ENCODE measurements at places on chromosomes 3 and 15. TPM values are rescaled to one million over a fixed set of nuclear protein-coding genes. Genes with fewer than 3 reads are reported as not detected.

Gene TRH
- total RNA-seq: 1.7 TPM

Gene GOLGA8N
- total RNA-seq: not detected

Gene TMEM45A
- total RNA-seq: 0.61 TPM

Gene CEMIP
- 0.25 TPM for total RNA-seq

Gene PRICKLE2
- 18.9 TPM for total RNA-seq

DNA sequence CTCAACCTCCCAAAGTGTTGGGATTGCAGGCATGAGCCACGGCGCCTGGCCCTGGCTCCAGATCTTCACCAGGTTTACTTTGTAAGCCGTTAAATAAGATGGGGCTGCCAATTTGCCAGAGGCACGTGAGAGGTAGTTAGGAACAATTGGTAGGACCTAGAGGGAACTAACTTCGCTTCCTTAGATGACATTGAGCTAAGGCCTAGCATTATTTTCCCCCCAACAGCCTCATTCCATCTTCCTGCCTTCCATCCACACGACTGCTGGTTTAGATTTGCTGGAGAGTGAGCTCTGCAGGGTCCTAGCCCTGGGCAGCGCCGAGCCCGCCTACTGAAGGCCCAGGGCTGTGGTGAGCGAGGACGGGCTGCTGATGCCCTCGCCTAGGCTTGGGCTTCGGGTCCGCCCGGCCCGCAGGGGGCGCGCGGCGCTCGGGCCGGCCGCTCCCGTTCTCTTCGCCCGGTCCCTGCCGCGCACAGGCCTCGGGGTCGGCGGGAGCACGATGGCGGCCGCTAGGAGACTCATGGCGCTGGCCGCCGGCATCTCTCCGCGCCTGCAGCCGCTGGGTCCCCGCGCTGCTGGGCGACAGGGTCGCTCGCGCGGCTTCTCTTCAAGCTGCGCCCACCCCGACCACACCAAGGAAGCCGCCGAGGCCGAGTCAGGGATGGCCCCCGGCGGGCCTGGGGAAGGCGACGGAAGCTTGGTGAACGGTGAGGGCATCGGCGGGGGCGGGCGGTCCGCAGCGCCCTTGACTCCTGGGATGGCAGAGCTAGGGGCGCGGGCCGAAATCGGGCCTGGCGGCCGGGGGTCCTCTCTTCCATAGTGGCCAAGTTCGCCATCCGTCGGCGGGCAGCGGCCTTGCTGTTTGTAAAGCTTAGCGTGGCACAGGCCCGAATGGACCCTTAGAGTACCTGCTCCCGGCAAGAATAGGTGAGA is 21.9 kb downstream of the DHX30 start:
- no peaks in the 10 kb centered on the region for H3K27me3 ChIP-seq
- peak overlapping the region; percentile 94 for H3K4me3 ChIP-seq
- peak; percentile 88 for DNase-seq

DNA sequence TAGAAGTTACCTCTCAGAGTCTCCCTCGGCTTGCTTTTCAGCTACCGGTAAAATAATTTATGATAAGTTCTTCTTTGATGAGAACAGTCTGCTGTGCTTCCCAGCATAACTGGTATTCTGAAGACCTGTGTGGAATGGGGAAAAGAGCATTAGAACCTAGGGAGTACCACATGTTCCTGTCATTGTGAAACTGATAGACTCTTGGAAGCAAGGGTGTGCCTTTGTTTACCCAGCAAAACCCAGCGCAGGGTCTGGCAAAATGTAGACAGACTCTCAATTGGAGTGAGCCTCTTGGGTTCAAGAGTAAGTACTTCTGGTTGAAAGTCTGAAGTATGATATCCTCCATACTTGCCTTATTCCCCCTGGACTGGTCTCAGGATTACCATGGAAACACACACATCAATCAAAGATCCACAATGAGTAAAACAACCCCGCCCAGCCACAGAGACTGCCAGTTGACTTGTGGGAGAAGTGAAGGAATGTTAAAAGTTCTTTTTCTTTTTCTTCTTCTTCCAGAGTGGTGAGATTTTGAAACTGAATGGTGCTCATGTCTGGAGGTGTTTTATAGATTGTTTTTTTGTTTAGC is 652.4 kb upstream of the NAALADL2 start:
- no peak overlapping the region for H3K4me3 ChIP-seq
- H3K27ac ChIP-seq: no peak overlapping the region
- no peaks in the 10 kb centered on the region for H3K27me3 ChIP-seq
- no peaks in the 10 kb centered on the region for H3K36me3 ChIP-seq
- H3K4me1 ChIP-seq: peaks cover 1% of the 10 kb centered on the region

DNA sequence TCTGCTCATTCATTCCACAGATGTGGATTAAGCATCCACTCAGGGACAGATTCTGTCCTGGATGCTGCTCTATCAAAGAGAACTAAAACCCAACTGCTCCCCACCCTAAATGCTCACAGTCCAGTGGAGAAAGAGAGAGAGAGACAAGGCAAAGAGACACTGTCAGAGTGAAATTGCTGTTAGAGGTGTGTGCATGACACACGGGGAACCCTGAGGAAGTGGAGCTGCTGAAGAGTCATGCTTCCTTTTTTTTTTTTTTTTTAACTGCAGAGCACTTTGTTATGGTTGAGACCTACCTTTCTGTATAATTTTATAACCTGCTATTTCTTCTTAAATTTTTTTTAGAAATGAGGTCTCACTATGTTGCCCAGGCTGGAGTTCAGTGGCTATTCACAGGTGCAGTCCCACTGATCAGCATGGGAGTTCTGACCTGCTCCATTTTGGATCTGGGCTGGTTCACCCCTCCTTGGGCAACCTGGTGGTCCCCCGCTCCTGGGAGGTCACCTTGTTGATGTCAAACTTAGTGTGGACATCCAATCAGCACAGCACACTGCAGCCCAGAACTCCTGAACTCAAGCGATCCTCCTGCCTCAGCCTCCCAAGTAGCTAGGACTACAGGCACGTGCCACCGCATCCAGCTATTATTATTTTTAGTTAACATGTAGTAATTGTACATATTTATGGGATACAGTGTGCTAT is 18.2 kb upstream of the PSTPIP1 start:
- peaks cover 14% of the 10 kb centered on the region for H3K36me3 ChIP-seq
- H3K27ac ChIP-seq: no peak overlapping the region
- H3K4me1 ChIP-seq: no peaks in the 10 kb centered on the region
- H3K4me3 ChIP-seq: no peak overlapping the region
- peaks cover 3% of the 10 kb centered on the region for H3K27me3 ChIP-seq

GRCh38 chr3:131907796-131908195 is 127.0 kb downstream of the CPNE4 start:
- no peaks in the 10 kb centered on the region for H3K36me3 ChIP-seq
- no peak for DNase-seq
- H3K4me1 ChIP-seq: no peaks in the 10 kb centered on the region
- no peak overlapping the region for H3K4me3 ChIP-seq
- peaks cover 2% of the 10 kb centered on the region for H3K27me3 ChIP-seq

DNA sequence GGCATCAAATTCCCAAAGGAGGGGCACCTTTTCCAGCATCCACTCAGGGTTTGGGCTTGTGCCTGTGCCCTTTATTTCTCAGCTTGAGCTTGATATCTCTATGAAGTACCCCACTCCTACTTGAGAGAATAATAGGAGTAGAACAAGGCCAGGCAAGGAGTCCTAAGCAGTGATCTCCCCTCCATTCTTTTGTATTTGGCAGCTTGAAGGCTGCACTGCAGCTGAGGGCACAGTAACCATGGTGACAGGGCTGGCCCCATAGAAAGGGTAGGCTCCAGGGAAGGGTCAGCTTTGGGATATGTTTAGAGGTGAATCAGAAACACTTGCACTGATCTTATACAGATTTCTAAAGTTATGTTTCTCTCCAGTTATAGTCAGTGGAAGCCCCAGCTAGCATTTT is 145.4 kb upstream of the SLC24A5 start:
- no peak overlapping the region for H3K27ac ChIP-seq
- H3K36me3 ChIP-seq: no peaks in the 10 kb centered on the region
- DNase-seq: peak; percentile 20
- no peaks in the 10 kb centered on the region for H3K27me3 ChIP-seq
- no peak overlapping the region for H3K4me3 ChIP-seq

DNA sequence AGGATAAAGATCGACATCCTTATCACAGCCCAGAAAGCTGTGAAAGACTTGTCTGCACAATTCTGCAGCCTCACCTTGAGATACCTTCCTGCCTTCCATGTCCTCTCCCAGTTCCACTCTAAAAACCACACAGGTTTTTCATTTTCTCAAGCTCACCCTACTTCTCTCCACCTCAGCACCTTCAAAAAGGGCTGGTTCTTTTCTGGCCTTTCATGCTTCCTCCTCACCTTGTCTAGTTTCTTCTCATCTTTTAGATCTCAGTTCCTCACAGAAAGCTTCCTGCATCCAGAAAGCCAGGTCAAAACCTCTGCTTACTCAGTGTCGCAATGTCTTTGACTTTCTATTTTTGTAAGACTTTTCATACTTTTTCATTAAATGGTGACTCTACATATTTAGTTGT is 140.2 kb upstream of the STT3B start:
- no peak for DNase-seq
- H3K27ac ChIP-seq: no peak overlapping the region
- peaks cover 3% of the 10 kb centered on the region for H3K4me1 ChIP-seq
- H3K36me3 ChIP-seq: peaks cover 1% of the 10 kb centered on the region
- no peak overlapping the region for H3K4me3 ChIP-seq

GRCh38 chr15:66885281-66885915 is 180.0 kb upstream of the SMAD3 start:
- H3K27me3 ChIP-seq: peaks cover 8% of the 10 kb centered on the region
- H3K27ac ChIP-seq: no peak overlapping the region
- H3K36me3 ChIP-seq: no peaks in the 10 kb centered on the region
- peaks cover 3% of the 10 kb centered on the region for H3K4me1 ChIP-seq

DNA sequence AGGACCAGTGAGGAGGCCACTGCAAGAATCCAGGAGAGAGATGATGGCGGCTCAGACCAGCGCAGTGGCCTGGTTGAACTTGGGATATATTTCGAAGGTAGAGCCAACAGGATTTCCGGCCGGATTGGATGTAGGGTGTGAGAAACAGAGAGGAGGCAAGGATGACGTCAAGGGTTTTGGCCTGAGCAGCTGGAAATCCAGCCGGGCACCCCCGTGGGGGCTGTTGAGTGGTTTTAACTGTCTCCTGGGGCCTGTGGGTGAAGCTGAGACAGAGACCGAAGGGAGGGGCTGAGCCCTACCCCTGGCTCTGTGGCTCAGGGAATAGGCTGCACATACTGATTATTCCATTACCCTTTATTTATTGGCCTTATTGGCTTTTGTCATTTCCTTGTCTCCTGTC is 45.7 kb downstream of the EXOG start:
- H3K4me1 ChIP-seq: peaks cover 8% of the 10 kb centered on the region
- H3K36me3 ChIP-seq: no peaks in the 10 kb centered on the region

DNA sequence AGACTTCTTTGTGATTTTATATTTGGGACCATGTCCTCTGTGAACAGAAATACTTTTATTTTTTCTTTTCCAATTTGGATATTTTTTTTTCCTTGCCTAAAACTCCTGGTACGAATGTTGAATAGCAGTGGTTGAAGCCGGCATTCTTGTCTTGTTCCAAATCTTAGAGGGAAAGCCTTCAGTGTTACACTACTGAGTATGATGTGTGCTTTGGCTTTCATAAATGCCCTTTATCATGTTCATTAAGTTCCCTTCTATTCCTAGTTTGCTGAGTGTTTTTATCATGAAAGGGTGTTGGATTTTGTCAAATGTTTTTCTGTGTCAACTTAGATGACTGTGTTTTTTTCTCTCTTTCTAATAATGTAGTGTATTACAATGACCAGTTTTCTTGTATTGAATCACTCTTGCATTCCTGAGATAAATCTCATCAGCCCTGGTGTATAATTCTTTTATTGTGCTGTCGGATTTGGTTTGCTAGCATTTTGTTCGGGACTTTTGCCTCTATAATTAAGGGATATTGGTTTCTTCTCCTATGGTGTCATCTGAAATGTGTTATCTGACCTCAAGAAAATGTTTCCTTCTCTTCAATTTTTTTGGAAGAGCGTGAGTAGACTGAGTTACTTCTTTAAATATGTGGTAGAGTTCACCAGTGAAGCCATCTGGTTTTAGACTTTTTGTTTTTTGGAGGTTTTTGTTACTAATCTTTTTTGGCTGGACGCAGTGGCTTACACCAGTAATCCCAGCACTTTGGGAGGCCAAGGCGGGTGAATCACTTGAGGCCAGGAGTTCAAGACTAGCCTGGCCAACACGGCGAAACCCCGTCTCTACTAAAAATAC is 33.3 kb downstream of the MAP1A start:
- no peak for DNase-seq
- H3K27ac ChIP-seq: no peak overlapping the region
- no peaks in the 10 kb centered on the region for H3K4me1 ChIP-seq
- H3K4me3 ChIP-seq: no peak overlapping the region
- H3K36me3 ChIP-seq: peaks cover 10% of the 10 kb centered on the region
- no peaks in the 10 kb centered on the region for H3K27me3 ChIP-seq

DNA sequence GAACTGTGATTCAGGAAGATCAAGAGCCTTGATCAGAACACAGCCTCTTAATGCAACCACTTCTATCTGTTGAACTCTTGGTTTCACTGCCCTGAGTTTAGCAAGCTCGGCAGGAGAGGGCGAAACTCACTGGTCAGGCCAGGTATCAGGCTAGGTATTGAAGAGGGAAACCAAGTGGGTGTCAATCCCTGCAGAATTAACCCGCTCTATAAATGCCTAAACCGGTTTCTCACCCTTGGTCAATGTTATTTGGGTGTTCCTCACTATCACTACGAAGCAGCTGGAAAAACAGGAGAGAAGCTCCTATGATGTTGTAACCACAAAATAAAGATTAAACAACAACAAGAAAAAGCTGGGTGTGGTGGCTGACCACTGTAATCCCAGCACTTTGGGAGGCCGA is 23.9 kb downstream of the LIPH start:
- H3K4me1 ChIP-seq: no peaks in the 10 kb centered on the region
- H3K4me3 ChIP-seq: no peak overlapping the region
- H3K36me3 ChIP-seq: no peaks in the 10 kb centered on the region
- H3K27ac ChIP-seq: no peak overlapping the region
- H3K27me3 ChIP-seq: no peaks in the 10 kb centered on the region
- no peak for DNase-seq

- no peak overlapping the region for H3K27ac ChIP-seq
- H3K4me3 ChIP-seq: no peak overlapping the region
- no peaks in the 10 kb centered on the region for H3K36me3 ChIP-seq
- no peaks in the 10 kb centered on the region for H3K27me3 ChIP-seq
- DNase-seq: no peak
- peaks cover 3% of the 10 kb centered on the region for H3K4me1 ChIP-seq
Measured at GRCh38 chr3:188689101-188689574, 482.6 kb upstream of the TPRG1 start.

GRCh38 chr3:9324944-9325343 is 37.9 kb upstream of the THUMPD3 start:
- H3K27me3 ChIP-seq: no peaks in the 10 kb centered on the region
- no peak overlapping the region for H3K4me3 ChIP-seq
- H3K4me1 ChIP-seq: no peaks in the 10 kb centered on the region
- H3K36me3 ChIP-seq: peaks cover 34% of the 10 kb centered on the region
- H3K27ac ChIP-seq: no peak overlapping the region
- no peak for DNase-seq

DNA sequence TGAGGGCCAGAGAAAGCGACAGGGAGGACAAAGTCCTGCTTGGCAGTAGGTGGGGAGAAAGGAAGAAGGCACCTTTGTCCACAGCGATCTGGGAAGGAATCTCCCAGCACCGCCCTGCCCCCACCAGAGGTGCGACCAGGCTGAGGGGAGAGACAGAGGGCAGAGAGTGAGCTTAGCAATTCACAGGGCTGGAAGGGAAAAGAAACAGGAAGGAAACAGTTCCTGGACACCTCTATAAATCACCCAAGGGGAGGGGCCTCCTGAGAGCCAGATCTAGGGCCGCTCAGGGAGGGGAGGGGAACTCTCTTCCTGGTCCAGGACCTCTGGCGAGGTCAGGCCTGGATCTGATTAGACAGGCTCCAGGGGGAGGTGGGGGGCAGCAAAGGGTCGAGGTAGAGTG is 35.4 kb downstream of the RNU5B-1 start:
- peaks cover 68% of the 10 kb centered on the region for H3K4me1 ChIP-seq
- H3K27ac ChIP-seq: peak overlapping the region; percentile 100
- peak overlapping the region; percentile 66 for H3K4me3 ChIP-seq
- peaks cover 42% of the 10 kb centered on the region for H3K27me3 ChIP-seq
- no peaks in the 10 kb centered on the region for H3K36me3 ChIP-seq
- DNase-seq: peak; percentile 19

All from glutamatergic neuron (in vitro differentiated cells).